SK-MEL-5 (cell line): ENCODE measurements at places on chromosomes 11 and 22. TPM values are rescaled to one million over a fixed set of nuclear protein-coding genes. Genes with fewer than 3 reads are reported as not detected.

The TMEM135 gene
- 28.2 and 32.3 TPM in 2 replicates for total RNA-seq

The IL17REL gene
- total RNA-seq = not detected in 2 replicates

The OTOG gene
- not detected in 2 replicates for total RNA-seq

The PGR gene
- total RNA-seq = not detected in 2 replicates

The SUSD2 gene
- 0.03 and 0.05 TPM in 2 replicates for total RNA-seq

The H19 gene
- 8.8 and 11.1 TPM in 2 replicates for total RNA-seq

The APOBEC3B gene
- 3.8 and 4.3 TPM in 2 replicates for total RNA-seq

The SLC37A2 gene
- total RNA-seq = 184 TPM in 2 replicates

The PYGM gene
- total RNA-seq = 0.05 and 0.08 TPM in 2 replicates

The PHOX2A gene
- total RNA-seq = not detected in 2 replicates

The RPLP2 gene
- total RNA-seq = 1,043 and 1,055 TPM in 2 replicates

The CSNK2A3 gene
- total RNA-seq = 1.8 and 2.2 TPM in 2 replicates

The APOBEC3F gene
- 2.2 and 4.1 TPM in 2 replicates for total RNA-seq

The PAMR1 gene
- total RNA-seq = not detected in 2 replicates
